Vagina (tissue), 2 donors: ENCODE measurements at places on chromosomes 4 and X.
A peak's percentile ranks its signal among the peaks of the same experiment; 100 is the strongest.

GRCh38 chr4:94277534-94277933 lies 65.1 kb downstream of the HPGDS start:
- no peaks in the 10 kb centered on the region for H3K4me1 ChIP-seq
- no peak for DNase-seq
- H3K4me3 ChIP-seq, result no peak overlapping the region

- no peaks in the 10 kb centered on the region for H3K36me3 ChIP-seq
- DNase-seq, result no peak
- no peak overlapping the region for H3K27ac ChIP-seq
- H3K4me3 ChIP-seq, result no peak overlapping the region
These were observed 1451.9 kb downstream of the PCDH7 start for GRCh38 chr4:32172086-32172485.

- no peaks in the 10 kb centered on the region for H3K36me3 ChIP-seq
- no peak overlapping the region for H3K4me3 ChIP-seq
- no peaks in the 10 kb centered on the region for H3K27me3 ChIP-seq
- no peak for DNase-seq
These were observed 38.6 kb upstream of the CEP135 start for GRCh38 chr4:55910140-55910539.

DNA sequence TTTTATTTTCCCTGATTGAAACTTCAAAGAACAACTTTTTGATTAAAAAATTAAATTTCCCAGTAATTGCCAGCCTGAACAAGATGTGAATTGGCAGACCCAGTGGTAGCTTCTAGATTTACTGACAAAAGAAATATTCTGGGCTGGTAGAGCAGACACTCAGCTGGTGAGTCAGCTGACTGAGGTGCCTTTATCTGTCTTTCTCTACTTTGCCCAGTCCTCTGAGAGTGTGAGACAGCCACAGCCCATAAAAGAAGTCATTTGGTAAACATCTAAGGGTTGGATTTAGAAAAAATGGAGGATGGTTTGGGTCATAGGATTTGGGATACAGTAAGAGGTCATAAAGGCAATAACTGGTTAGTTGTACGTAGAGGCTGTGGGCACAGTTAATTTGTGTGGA lies 54.5 kb downstream of the CCSER1 start:
- no peaks in the 10 kb centered on the region for H3K36me3 ChIP-seq
- H3K27ac ChIP-seq, result no peak overlapping the region
- no peak overlapping the region for H3K4me3 ChIP-seq
- no peak for DNase-seq
- H3K4me1 ChIP-seq, result no peaks in the 10 kb centered on the region

- H3K27me3 ChIP-seq, result no peaks in the 10 kb centered on the region
- no peak overlapping the region for H3K27ac ChIP-seq
- no peak for DNase-seq
- H3K4me1 ChIP-seq, result no peaks in the 10 kb centered on the region
- no peak overlapping the region for H3K4me3 ChIP-seq
- H3K36me3 ChIP-seq, result no peaks in the 10 kb centered on the region
These were observed 172.5 kb downstream of the ANK2 start for GRCh38 chr4:113221990-113222389.

GRCh38 chr4:123244137-123244536 lies 152.5 kb upstream of the SPRY1 start:
- H3K4me3 ChIP-seq, result no peak overlapping the region
- H3K4me1 ChIP-seq, result peaks cover 48% of the 10 kb centered on the region
- no peaks in the 10 kb centered on the region for H3K27me3 ChIP-seq
- H3K27ac ChIP-seq, result no peak overlapping the region
- no peaks in the 10 kb centered on the region for H3K36me3 ChIP-seq

DNA sequence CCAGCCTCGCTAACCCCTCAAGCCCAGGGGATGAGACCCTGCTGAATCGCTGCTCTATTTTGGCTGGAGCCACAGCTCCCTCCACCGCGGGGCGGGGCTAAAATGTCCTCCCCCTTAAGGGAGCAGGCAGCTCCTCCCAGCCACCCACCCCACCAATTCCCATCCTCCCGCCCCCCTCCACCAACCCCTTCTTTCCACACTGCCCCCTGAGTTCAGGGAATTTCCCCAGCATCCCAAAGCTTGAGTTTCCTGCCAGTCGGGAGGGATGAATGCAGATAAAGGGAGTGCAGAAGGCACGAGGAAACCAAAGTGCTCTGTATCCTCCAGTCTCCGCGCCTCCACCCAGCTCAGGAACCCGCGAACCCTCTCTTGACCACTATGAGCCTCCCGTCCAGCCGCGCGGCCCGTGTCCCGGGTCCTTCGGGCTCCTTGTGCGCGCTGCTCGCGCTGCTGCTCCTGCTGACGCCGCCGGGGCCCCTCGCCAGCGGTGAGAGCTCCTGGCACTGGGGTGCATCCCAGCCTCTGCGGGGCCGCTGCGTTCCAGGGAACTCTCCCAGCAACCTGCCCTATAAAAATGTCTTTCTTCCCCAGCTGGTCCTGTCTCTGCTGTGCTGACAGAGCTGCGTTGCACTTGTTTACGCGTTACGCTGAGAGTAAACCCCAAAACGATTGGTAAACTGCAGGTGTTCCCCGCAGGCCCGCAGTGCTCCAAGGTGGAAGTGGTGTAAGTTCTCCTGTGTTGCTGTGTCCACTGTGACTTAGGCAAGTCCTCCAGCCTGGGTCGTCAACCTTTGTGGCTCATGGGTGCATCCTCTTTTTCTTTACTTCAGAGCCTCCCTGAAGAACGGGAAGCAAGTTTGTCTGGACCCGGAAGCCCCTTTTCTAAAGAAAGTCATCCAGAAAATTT lies at the start of gene CXCL6:
TSS of gene CXCL6 (plus strand) at position 306 of the 907 bp plus-strand sequence. CDS start at position 379, 73 bp downstream.
- peak within 1 kb of the TSS; percentile 30 for H3K27ac ChIP-seq
- H3K4me3 ChIP-seq, result peak within 1 kb of the TSS; percentile 44

DNA sequence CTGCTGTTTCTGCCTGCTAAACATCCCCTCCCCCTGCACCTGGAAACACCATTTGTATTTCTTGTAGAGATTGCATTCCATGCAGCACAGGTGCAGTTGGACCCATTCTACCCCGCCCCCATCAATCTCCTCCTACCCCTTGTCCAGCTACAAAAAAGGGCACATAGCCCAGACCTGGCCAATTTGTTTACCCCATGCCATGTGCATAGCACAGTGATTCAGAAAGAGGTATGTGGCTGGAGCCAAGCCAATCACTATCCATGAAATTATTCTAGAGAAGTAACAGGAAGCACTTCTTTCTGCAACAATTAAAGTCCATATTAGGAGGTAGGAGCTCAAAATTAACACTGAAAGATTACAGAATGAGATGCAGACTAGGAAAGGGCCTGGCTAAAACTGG lies 20.2 kb upstream of the TMEM184C start:
- no peaks in the 10 kb centered on the region for H3K4me1 ChIP-seq
- no peak for DNase-seq
- H3K36me3 ChIP-seq, result no peaks in the 10 kb centered on the region
- H3K27me3 ChIP-seq, result no peaks in the 10 kb centered on the region
- no peak overlapping the region for H3K4me3 ChIP-seq
- no peak overlapping the region for H3K27ac ChIP-seq

GRCh38 chr4:54687887-54688841 lies 30.4 kb downstream of the KIT start:
- H3K4me3 ChIP-seq, result no peak overlapping the region
- no peaks in the 10 kb centered on the region for H3K4me1 ChIP-seq
- H3K27me3 ChIP-seq, result no peaks in the 10 kb centered on the region

DNA sequence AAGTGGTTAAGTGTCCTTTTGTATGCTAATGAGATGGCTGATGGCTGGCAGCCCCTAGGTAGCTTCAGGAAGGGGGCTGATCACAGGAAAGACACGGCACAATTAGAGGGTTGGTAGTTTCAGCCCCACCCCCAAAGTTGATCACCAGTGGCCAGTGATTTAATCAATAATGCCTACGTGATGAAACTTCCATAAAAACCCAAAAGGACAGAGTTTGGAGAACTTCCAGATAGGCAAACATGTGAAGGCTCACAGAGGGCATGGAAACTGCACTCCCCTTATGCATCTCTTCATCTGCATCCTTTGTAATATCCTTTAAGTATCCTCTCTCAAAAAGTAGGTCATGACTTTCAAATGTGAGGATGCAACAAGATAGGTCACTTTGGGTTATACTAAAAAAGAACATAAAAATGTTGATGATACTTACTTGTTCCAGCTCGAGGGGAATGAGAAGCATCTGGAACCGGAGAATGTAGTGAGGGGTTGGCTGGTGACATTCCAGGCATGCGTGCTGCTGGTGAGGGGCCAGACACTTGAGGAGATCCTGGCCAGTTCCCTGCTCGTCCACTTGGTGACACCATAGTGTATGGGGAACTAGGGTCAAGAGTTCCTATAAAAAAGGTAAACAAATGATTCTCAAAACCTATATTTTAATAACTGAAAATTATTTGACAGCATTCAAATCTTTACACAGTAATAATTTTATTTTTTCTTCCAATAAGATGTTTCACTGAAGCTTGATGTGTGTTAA lies 16.7 kb upstream of the CXorf38 start:
- no peak for DNase-seq
- H3K4me3 ChIP-seq, result no peak overlapping the region
- no peaks in the 10 kb centered on the region for H3K36me3 ChIP-seq
- H3K4me1 ChIP-seq, result no peaks in the 10 kb centered on the region
- no peak overlapping the region for H3K27ac ChIP-seq

GRCh38 chr4:109912706-109913595 lies at the start of gene EGF:
EGF (plus strand) TSS chr4:109912883; CDS start chr4:109913336, 453 bp downstream.
- H3K4me3 ChIP-seq, result no peak within 1 kb of the TSS
- no peaks in the 10 kb centered on the region for H3K36me3 ChIP-seq
- DNase-seq, result no peak
- H3K27ac ChIP-seq, result no peak within 1 kb of the TSS
- H3K4me1 ChIP-seq, result no peaks in the 10 kb centered on the region
- H3K27me3 ChIP-seq, result no peaks in the 10 kb centered on the region

GRCh38 chrX:109472939-109473735 lies 8.7 kb downstream of the GUCY2F start:
- H3K27ac ChIP-seq, result no peak overlapping the region
- no peaks in the 10 kb centered on the region for H3K4me1 ChIP-seq
- no peaks in the 10 kb centered on the region for H3K27me3 ChIP-seq
- no peaks in the 10 kb centered on the region for H3K36me3 ChIP-seq

GRCh38 chrX:151419782-151420181 lies 22.8 kb downstream of the VMA21 start:
- no peaks in the 10 kb centered on the region for H3K36me3 ChIP-seq
- H3K4me3 ChIP-seq, result no peak overlapping the region
- H3K27me3 ChIP-seq, result no peaks in the 10 kb centered on the region
- no peak for DNase-seq

- no peaks in the 10 kb centered on the region for H3K27me3 ChIP-seq
- H3K4me1 ChIP-seq, result no peaks in the 10 kb centered on the region
- no peak overlapping the region for H3K4me3 ChIP-seq
- H3K27ac ChIP-seq, result no peak overlapping the region
These were observed 147.9 kb upstream of the SMAD1 start for GRCh38 chr4:145333786-145334185.

DNA sequence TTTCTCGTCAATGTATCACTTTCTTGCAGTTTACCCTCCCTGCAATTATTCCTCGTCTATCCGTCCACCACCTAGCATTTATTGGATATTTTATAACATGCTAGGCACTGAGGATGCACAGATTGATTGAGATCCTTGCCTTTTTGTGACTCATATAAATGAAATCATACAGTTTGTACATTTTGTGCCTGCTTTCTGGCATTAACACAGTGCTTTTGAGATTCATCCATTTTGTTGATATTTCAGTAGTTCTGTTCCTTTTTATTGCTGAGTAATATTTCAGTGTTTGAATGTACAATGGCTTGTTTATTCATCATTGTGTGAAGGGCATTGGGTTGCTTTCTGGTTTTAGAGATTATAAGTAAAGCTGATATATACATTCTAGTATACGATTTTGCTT lies 841 bp downstream of the TBC1D19 start:
- H3K4me3 ChIP-seq, result peak overlapping the region; percentile 67
- peak overlapping the region; percentile 62 for H3K27ac ChIP-seq
- H3K27me3 ChIP-seq, result no peaks in the 10 kb centered on the region
- peaks cover 22% of the 10 kb centered on the region for H3K4me1 ChIP-seq
- no peak for DNase-seq

DNA sequence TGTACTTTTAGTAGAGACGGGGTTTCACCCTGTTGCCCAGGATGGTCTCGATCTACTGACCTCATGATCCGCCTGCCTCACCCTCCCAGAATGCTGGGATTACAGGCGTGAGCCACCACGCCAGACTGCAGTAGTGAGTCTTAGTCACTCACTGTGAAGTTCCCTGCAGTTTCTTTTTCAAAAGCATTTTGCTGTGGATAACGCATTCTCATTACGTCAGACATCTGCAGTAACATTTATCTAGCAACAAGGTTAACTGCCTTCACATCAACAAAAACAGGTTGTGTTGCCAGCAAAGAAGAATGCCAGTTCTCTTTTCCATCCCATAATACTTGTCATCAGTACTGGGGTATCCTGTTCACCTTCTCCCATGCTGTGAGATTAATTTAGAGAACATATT lies 164.6 kb downstream of the DHRSX start:
- no peaks in the 10 kb centered on the region for H3K27me3 ChIP-seq
- no peak for DNase-seq
- no peaks in the 10 kb centered on the region for H3K4me1 ChIP-seq
- no peak overlapping the region for H3K4me3 ChIP-seq
- H3K27ac ChIP-seq, result no peak overlapping the region

DNA sequence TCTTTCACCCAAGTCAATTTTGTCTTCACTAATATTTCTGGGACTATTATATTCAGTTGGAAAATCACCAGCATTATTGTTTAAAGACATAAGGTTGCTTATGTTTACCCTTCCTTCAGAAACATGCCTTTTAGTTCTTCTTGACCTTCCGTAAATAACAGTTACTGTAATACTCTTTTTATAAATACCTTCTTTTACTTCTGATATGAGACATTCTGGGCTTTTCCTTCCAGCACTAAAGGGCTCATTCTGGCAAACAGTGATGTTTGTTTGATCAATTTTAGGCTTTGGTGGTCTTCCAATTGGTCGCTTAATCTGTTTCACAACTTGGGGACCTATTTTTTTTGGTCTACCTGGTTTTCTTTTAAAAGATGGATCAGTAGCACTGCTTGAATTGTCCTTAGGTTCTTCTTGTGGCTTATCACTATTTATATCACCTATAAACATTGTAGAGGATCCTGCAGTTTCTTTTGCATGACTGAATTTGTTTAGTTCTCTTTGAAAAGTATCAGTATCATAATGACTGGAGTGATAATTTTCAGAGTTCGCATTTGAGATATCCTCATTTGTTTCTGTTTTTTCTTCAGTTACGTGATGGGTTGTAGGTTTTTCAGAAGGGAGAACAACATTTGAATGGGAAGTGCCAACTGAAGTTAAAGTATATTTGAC lies 64.8 kb downstream of the NCAPG start:
- no peak for DNase-seq
- no peaks in the 10 kb centered on the region for H3K4me1 ChIP-seq
- no peaks in the 10 kb centered on the region for H3K27me3 ChIP-seq
- no peak overlapping the region for H3K4me3 ChIP-seq
- no peak overlapping the region for H3K27ac ChIP-seq
